ENCODE measurements at places on chromosomes 2 and 18.
A peak's percentile ranks its signal among the peaks of the same experiment; 100 is the strongest.

DNA sequence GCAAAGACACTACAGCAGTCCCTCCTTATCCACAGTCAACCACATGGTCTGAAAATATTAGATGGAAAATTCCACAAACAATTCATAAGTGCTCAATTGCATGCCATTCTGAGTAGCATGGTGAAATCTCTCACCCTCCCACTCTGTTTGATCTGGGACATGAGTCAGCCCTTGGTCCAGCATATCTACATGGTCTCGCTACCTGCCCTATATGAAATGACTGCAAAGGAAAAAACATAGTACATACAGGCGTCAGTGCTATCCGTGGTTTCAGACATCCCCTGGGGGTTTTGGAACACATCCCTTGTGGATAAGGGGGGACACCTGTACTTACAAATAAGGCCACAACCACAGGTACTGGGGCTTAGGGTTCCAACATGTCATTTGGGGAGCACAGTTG, 73.7 kb downstream of the CABLES1 start:
- DNase-seq = no peak

DNA sequence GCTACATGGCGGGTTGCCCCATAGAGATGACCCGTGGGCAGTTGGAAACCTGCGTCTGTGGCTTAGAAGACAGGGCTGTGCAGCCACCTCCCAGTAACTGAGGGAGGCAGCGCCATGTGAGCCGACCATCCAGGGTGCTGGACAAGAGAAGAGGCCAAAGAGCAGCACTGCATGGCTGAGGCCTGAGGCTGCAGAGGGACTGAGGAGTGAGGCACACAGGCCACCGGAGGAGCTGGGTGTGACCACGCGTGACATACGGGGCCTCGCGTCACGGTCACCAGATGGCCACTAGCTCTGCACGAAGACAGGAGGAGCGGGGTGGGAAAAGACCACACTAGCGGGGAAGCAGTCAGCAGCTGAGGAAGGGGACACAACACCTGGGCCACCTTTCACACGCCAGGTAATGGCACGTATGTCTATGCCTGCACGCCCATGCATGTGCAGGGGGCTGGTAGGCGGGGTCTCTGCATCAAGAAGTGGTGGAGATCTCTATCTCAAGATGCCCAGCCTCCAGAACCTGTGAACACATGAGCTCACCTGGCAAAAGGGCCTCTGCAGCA, 61.4 kb downstream of the NDUFA10 start:
- DNase-seq = no peak

DNA sequence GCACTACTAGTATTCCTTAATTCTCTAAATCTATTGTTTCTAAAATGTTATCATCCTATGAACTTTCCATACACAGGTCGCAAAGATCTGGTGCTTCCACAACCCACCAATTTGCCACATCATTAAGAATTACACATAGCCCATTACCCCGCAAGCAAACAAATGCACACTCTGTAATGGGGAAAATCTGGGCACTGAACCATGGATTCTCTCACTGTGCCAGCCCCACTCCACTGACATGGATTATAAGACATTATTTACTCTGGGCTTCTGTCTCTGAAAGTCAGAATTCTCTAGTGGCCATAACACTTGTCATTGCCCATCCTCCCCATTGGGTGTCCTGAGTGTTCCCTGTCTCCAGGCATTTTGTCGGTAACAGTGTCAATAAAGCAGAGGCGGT, 537.1 kb downstream of the EPHA4 start:
- DNase-seq = no peak

DNA sequence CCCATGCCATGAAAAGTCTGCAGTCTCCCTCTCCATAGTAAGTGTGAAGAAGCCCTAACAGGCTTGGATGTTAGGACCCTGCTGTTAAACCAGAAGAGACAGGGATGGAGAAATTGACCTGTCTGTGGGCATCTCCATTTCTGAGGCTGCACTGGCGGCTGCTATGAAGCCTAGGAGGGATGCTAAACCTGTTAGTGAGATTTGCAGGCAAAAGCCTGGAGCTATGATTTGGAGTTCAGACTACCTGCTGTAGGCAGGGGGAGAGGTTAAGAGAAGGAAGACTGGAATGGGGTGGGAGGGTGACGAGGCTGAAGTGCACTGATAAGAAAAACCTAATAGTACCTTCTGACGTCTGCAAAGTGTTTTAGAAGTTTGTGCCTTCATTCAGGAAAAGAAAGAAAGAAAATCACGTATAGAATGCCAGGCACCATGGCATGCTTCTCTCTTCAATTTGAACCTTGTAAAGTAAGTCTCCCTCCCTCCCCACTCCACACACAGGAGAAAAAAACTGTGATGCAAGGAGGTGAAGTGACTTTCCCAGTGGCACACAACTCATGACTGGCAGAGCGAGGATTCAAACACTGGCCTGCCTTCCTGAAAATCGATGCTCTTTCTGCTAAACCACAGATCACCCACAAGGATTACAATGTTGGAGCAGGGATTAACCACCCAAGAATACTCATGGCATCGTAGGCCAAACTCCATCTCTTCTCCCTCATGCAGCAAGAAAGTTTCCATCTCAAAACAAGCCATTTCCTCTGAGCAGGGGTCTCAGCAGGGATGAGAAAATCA, 98.5 kb upstream of the PKDCC start:
- no peak for DNase-seq

DNA sequence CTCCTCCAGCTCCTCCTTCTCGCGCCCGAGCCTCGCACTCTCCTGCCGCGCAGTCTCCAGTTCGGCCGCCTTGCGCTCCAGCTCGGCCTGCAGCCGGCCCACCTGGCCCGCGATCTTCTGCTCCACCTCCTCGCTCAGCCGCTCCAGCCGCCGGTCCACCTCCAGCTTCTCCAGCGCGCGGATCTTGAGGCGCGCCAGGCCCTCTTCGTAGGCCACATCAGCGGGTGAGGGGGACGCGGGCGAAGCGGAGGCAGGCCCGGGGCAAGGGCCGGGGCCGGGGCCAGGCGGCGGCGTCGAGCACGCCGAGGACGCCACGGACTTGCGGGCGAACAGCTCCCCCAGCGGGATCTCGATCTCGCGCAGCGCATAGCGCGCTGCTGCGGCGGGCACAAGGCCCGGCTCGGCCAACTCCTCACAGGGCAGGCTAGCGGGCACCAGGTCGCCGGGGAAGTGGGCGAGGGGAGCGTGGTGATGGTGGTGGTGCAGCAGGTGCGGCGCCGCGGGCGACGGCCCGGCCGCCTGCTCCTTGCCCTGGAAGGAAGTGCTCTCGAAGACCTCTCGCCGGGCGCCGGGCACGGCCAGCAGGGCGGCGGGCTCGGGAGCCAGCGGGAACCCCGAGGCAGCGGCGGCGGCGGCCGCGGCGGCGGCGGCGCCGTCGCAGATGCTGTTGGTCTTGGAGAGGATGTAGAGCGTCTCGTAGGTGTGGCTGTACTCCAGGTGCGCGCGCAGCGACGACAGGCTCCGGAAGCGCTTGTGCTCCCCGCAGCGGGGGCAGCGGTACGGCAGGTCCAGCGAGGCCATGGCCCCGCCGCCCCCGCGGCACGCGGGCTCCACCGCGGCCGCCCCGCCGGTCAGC, 15.2 kb downstream of the FBXO41 start:
- peak; percentile 70 for DNase-seq

GRCh38 chr2:25417715-25418369, 76.1 kb upstream of the DNMT3A start:
- no peak for DNase-seq

DNA sequence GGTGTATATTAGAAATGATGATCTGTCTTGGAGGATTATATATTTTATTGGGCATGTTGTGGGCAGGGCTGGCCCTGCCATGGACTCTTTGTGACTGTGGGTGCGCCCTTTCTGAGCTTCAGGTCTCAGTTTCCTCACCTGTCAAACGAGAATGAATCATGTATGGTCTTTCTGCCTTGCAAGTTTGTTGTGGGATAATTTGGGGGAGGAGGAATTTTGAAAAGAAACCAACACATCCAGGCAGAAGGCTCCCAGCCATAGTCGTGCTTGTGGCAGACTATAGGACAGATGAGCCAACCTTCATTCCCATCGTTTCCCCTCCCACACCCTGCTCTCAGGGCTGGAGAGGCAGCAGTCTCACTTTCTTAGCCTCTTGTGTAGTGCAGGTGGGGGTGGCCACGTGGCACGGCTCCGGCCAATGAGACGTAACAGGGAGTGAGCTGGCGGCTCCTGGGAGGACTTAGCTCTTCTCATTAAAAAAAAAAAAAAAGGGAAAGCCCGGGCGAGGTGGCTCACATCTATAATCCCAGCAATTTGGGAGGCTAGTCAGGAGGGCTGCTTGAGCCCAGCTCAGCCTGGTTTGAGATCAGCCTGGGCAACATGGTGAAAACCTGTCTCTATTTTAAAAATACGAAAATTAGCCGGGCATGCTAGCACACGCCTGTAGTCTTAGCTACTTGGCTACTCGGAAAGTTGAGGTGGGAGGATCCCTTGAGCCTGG, 63.1 kb downstream of the RHOB start:
- no peak for DNase-seq

- DNase-seq = no peak
Measured at GRCh38 chr2:233791883-233792329, 13.8 kb downstream of the MROH2A start.

DNA sequence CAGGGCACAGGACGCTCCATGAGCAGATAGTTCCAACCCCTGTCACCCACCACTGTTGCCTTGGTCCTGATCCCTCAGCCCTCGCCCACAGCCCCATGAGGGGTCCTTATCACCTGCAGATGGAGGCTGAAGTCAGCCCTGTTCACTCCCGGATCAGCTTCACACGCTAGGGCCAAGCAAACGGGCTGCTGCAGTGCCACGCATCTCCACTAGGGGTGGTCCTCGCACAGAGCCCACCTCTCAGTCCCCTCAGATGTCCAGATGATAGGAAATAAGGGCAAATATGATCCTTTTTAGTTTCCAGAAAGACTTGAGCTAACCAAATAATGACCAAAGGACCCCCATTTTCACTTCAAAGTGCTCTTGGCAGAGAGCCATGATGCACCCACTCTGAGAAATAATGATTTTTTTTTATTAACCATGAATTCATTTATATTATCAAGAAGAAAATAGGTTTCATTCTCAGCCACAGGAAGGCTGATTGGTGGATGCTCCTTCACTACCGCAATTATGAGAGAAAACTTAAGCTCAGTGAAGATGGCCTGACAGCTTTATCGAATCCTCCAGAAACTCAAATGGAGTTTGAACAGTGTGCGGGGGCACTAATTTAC, 71.9 kb upstream of the KLHL29 start:
- peak; percentile 58 for DNase-seq

DNA sequence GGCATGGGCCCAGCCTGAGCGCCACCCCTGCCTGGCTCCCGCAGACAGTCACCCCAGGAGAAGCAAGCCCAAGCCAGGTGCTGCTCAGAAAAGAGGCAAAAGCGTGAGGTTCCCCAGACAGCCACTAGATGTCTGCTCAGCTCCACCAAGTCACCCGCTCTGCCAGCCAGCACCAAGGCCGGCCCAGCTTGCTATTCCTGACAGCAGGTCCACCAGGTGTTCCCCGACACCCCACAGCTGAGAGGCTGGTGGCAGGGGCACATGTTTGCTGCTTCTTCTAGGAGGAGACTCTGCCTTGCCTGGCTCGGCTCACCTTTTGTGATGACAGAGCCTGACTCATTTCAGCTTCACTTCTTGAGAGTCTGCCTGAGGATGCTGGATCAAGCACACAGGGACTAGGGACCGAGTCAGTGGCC, 206.7 kb downstream of the MGAT5 start:
- peak; percentile 33 for DNase-seq

GRCh38 chr2:71889759-71890684, 257.6 kb downstream of the CYP26B1 start:
- no peak for DNase-seq

- peak; percentile 37 for DNase-seq
Measured at GRCh38 chr18:76922107-76922506, 99.8 kb downstream of the ZNF236 start.

DNA sequence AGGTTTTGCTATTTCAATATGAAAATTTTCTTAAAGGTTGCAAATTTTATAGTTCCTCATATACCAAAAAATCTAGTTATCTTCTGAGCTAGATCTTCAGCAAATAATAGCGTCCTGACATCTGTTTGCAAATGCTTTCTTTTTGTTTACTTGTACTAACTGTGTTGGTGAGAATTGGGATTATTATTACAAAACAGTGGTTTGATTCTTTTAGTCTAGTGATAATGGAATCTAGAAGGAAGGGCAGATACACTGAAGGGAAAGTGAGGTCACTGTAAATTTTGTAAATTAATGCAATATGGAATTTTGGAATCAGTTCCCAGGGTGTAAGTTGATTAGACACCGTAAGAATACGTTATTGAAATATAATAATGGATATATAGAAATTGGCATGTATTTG, 36.2 kb upstream of the NT5C1B start:
- no peak for DNase-seq

GRCh38 chr2:74554820-74555531, 456 bp downstream of the DOK1 start:
- peak; percentile 55 for DNase-seq

GRCh38 chr2:105521176-105521575, 122.3 kb upstream of the FHL2 start:
- DNase-seq = no peak

- DNase-seq = peak; percentile 99
Measured at GRCh38 chr2:8681786-8682692, at the start of gene ID2. Gene ID2, plus strand, starts transcription at chr2:8682056. Its CDS starts 110 bp downstream, at chr2:8682166.

GRCh38 chr2:101371636-101372035, 15.7 kb downstream of the CREG2 start:
- no peak for DNase-seq

GRCh38 chr2:42333579-42333978, 27.4 kb downstream of the COX7A2L start:
- DNase-seq = no peak

DNA sequence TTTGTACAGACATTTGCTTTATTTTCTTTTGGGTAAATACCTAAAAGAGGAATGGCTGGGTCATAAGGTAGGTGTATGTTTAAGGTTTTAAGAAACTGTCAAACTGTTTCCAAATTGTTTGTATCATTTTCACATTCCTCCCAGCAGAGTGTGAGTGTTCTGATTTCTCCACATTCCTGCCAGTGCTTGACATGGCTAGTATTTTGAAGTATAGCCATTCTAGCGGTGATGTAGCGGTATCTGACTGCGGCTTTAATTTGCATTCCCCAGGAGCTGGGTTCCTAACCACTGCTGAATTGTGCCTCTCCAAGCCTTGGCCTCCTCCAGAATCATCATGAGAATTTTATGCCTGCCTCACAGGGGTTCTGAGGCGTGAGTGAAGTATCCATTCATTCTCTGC, 61.8 kb upstream of the ARL4C start:
- DNase-seq = no peak

- no peak for DNase-seq
Measured at GRCh38 chr2:240433973-240434727, 1.3 kb upstream of the GPC1 start.

DNA sequence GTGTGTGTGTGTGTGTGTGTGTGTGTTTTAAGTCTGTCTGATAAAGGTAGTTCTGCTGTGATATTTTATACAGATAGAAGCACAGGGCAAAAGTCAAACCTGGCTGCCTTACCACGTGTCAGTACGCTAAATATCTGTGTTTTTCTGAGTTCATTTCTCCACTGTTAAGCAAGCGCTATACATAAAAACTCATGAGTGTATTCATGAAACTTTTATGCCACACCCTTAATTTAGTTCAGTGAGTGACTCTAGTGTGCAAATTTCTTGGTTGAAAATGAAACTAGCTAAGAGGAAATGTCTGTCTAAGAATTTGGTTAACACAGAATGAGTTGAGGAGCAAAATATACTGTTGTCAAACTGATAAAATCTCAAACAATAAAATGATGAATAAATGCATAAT, 11.2 kb downstream of the CASP10 start:
- DNase-seq = no peak

Measured in stimulated activated CD4-positive, alpha-beta T cell treated with anti-CD3 and anti-CD28 coated beads, Interleukin-2, amount 100 ng/mL, for 24 hours (primary cell).